ENCODE measurements at places on chromosomes 1 and 21.
A peak's percentile ranks its signal among the peaks of the same experiment; 100 is the strongest.

- DNase-seq = no peak
These were observed 31.2 kb downstream of the CHD1L start for GRCh38 chr1:147273409-147274336.

DNA sequence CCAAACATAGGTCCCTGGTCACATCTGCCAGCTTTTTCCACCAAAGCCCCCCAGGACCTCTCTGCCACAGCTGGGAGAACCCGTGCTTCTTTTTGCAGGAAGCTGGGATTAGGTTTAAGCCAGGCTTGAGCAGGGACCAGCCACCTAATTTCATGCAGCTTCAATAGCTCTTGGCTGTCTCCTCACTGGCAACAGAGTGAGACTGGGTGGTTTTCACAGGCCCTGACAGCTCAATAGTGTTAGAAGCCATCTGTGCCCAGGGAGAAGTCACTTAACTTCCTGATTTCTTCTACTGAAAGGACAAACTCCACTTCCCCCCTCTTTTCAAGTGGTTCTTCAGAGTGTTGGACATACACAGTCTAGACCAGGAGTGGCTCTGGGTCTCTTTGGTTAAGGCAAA is 20.4 kb upstream of the SRSF4 start:
- no peak for DNase-seq

DNA sequence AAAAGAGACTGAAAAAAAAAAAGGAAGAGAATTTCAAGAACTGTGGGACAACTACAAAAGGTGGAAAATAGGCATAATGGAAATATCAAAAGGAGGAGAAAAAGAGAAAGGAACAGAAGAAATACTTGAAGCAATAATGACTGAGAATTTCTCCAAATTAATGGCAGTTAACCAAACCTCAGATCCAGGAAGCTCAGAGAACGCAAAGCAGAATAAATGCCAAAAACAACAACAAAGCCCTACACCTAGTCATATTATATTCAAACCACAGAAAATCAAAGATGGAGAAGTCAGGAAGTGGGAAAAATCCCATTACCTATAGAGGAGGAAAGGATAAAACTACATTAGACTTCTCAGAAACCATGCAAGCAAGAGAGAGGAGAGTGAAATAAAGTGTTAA is 20.7 kb upstream of the AHCYL1 start:
- no peak for DNase-seq

- DNase-seq = no peak
These were observed 16.0 kb upstream of the SCCPDH start for GRCh38 chr1:246708166-246708565.

GRCh38 chr1:237841485-237841884 is 49.2 kb downstream of the ZP4 start:
- DNase-seq = no peak

GRCh38 chr1:204363335-204364114 is 3.8 kb upstream of the PLEKHA6 start:
- no peak for DNase-seq

- no peak for DNase-seq
These were observed 1233.3 kb upstream of the B3GALT2 start for GRCh38 chr1:194419721-194420120.

DNA sequence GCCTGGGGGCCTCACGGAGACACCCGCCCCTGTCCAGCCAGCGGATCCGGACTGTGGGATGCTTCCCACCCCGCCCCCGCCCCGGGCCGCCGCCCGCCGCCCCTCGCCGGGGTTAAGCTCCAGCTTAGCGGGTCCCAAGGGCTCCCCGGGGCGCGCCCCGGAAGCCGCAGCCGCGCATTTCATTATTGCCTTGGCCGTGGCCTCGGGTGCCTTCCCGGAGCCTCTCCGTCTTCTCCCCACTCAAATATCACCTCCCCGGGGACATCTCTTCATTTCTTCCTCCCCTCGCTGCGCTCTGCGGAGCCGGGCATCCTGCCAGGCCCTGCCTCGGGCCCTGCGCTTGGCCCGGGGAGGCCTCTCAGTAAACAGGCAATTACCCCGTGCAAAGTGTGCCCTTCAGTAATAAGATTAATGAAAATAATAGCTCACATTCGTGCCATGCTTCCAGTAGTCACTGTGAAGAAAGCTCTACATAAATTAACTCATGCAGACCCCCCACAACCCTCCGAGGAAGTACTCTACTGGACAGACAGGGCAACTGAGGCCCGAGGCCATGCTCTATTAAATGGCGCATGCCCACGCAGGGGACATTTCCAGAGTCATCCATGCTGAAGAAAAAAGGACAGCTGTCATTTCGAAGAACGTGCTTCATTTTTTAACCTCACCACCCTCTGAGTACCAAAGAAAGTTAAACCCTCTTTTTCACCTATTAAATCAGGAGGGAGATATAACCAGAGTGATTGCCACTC is 49.9 kb upstream of the LAPTM5 start:
- DNase-seq = no peak

DNA sequence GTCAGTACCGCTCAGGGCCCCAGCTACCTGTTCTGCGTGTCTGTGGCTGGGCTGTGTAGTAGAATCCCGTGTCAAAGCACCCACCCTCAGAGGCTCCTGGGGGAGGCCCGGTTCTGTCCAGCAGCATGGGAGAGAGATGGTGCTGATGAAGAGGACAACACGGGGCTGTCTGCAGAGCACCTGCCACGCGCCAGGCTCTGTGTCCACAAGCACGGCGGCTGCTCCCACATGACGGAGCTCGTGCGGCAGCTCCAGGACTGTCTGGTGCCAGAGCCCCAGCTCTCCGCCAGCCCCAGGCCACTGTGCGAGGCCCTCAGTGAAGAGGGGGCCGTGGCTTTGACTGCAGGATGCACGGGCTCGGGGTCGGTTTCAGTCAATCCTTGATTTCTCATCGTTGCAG is 42.0 kb upstream of the TSPEAR start:
- DNase-seq = no peak

DNA sequence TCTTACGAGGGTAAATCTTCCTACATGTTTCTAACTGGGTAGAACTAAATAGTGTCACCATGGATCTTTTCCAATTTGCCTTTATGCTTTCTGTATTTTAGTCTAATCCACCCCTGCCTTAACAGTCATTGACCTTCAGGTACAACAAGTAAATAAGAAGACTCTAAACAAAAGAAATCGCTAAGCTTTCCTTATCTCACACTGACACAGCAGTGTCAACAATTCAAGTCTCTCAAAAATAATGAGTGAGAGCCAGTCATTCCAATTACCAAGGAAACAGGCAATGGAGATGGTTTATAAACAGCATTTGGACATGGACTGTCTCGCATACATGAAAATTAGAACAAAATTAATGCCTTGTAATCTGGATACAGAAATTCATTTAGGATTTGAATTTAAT is 365.8 kb downstream of the VAV3 start:
- no peak for DNase-seq

DNA sequence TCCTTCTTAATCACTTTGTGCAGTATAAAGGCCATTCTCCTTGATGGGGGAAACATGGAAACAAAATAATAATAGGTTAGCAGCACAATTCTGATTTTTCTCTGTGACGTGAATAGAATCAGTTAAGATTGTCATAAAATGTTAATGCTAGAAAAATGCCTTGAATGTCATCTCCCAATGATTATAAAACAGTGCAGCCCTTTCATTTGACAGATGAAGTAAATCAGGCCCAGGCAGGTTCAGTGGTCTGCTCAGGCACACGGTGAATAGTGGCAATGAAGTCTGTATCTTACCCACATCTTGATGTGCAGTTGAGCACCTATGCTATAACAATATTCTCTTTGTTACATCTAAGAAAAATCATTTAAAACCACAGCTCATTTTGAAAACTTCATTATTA is 32.2 kb upstream of the ZNF281 start:
- DNase-seq = no peak

- DNase-seq = peak; percentile 44
These were observed 24.7 kb downstream of the HMGCS2 start for GRCh38 chr1:119743776-119744597.

DNA sequence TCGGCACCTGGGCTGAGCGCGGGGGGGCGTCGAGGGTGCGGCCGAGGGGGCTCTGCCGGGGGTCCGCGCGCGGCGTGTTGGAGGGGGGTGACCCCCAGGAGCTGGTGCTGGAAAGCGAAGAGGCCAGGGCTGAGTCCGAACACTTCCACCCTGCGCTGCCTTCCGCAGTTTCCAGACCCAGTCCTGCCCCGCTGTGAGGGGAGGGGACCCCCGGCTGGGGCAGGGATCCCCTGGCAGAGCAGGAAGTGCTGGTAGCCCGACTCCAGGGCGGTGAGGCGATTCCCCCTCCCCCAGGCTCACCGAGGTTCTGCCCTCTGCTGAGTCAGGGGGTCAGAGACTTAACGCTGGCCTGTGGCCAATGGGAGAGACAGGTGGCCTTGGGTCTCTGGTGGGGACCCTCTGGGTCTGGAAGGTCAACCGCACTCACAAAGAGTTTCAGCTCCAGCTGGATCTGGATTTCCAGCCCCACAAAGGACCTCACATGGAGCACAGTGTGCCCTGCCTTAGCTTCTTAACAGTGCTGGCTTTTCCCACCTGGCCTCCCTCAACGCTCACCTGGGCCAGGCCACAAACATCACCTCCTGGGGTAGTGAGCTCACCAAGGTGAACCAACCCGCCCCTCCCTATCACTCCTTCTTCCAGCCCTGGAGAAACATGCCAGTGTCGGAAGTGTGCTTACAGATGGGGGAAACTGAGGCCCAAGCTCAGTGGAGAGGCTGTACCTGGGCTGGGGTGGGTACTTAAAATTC is 39.8 kb upstream of the SYNC start:
- no peak for DNase-seq

DNA sequence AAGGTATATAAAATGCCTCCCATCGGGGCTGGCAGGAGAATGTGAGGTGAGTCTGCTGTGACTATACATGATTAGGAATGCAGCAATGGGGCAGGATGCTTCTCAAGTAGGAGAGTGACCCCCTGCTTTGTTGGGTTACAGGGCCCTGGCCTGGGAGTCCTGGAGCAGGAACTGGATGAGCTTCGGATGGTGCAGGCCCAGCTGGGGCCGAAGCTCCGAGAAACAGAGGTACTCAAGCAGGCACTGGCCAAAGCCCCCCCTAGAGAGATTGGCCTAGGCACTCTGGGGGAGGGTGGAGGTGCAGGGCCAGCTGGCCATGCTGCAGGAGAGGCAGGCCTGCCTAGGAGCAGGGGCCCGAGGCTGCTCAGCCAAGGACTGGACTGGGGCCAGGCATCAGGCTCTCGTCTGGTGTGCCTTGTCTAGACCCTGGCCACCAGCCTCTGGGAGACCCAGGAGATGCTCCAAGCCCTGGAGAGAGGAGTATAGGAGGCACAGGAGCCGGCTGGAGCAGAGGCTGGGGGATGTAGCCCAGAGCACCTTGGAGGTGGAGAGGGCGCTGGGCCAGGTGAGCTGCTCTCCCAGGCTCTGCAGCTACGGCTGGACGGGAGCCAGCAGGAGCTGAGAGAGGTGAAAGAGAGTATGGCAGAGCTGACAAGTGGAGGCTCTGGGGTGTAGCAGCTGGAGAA is 32.8 kb upstream of the PKP1 start:
- DNase-seq = no peak

DNA sequence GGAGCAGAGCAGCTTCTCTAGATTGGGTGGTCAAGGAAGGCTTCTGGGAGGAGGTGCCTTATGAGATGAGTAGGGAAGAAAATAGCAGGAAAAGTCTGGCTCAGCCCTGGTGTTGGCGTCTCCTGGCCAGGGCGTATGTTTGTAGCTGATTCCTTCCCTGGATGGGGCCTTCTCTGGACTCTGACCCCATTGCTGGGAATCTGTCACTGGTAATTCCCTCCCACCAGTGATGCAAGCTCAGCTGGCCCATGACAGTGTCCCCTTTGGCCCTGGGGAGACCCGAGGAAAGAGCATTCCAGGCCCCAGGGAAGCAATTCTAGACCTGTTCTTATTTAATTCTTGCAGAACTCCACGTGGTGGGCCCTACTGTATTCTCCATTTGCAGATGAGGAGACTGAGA is 20.7 kb downstream of the IGSF21 start:
- no peak for DNase-seq

DNA sequence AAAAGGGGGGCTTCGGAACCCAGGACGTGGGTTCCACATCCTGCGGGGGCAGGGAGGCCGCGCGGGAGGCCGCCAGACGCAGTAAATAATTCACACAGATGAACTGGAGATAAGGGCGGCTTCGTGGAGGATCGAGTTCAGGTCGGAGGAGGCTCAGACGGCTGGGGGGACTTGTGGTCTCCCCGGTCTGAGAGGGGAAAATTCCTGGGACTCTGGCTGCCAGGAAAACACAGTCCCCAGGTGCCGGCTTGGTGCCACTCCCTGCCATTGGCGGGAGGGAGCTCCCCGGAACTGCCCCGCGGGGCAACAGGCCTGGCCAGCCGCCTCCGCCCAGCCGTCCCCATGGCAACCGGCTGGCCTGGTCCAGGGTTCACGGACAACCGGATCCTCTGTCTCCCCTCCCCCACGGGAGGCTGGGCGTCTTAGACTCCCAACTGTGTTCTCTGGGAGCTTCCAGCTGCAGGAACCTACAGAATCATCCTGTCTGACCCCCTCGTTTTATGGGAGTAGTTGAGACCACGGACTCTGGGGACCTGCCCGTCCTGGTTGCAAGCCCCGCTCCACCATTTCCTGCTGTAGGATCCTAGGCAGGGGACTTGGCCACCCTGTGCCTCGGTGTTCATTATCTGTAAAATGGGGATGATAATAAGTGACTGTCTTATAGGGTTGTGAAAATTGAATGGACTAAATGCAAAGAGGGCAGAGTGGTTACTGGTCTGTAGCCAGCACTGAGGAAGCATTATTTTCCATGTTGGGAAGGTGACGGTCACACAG is 9.6 kb downstream of the CAMK2N1 start:
- no peak for DNase-seq

DNA sequence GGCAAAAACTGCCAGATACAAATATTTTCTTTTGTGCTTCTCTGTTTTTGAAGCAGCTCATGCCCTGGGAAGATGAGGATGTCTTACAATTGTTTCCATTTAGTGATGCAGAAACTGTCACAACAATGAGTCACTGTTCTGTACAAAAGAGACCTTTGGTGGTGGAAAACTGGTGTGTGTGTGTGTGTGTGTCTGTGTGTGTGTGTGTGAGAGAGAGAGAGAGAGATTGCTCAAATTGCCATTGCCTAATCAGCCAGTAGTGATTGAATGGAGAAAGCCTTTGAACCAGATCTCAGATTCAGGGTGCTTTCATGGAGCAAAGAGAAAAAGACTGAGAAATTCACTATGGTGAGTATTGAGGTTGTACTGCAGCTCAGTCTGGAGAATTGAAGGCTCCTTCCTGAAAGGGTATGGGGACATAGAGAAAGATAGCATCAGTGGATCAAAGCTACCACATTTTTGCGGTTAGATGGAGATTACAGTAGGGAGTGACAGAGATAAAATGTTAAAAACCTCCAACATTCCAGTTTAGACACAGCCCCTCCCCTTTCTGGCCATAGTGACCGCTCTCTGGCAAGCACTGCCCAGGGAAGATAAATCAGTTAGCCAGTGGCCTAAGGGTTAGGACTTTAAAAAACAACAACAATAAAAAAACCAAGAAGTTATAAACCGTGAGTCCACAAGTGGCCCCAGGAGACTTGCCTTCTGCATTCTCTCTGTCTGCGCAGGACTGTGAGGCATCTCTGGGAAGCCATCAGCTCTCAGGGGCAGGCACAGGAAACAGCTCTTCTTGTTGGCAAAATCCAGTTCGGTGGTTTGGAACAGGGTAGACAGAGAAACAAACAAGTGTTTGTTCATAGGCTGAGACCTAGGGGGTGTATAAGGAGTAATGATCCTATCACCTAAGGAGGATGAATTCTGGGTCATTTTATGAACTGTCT is 406.5 kb downstream of the DUSP10 start:
- no peak for DNase-seq

GRCh38 chr1:230643908-230644307 is 1.6 kb downstream of the COG2 start:
- DNase-seq = no peak

All from 8988T (cell line).